HEK293T (cell line): ENCODE measurements at places on chromosomes 1 and 21.

DNA sequence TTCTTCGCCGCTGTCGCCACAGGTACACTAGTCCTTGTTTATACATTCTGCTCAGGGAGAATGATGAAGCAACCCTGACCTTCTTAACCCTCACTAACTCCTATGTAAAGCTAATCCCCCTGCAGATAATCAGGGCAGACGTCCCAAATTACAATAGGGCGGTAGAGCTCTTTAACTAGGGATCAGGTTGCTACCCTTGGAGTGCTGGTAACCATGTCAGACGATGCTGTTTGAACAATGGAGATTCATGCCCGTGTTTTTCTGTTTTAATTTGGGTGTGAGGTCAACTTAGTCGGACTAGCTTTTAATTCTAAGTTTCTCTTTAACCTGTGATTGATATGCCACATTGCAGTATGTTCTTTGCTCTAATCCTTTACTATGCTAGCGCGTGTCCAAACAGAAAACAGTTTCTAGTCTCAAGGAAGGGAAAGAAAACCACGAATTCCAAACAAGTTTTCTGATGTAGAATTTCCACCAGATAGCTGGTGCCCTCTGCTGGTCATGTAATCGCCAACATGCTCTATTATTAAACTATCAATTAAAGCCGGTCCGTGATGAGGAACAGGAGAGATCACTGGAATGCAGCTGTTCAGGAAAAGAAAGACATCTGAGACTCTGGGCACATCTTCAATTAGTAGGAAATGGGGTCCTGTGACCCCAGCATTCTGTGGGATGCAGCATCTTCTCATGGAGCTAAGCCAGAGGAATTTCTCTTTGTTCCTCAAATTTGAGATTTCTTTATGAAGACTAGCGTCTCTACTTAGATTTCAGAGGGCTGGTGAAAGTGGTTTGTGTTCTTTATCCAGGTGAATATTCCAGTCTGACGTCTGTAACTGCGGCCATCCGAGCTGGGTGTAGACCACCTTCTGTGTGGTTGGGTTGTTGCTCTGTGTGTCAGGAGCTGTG, 18.3 kb upstream of the VAMP3 start:
- DNase-seq: peak; percentile 51

DNA sequence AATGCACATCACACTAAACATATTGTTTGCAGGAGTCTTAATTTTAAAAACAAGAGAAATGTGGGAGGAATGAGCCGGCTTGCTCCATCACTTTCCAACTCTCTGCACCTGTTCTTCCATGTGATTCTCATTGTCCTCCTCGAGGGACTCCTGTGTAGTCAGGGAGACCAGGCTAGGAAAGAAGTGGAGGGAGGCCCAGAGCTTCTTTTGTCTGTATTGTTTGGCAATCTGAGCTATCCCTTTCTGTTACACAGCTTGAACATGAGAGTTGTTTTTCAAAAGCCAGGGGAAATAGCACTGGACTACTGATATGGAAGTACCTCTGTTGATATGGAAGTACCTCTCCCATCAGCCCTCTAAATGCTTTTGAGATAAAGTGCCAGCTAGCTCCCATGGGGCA, 18.8 kb upstream of the LRRC8D start:
- DNase-seq: no peak

GRCh38 chr1:230498704-230499103, 72.6 kb upstream of the PGBD5 start:
- no peak for DNase-seq

- DNase-seq: no peak
Measured at GRCh38 chr1:165485716-165486115, 40.8 kb upstream of the RXRG start.

- no peak for DNase-seq
Measured at GRCh38 chr1:219161371-219161770, 12.3 kb upstream of the LYPLAL1 start.

DNA sequence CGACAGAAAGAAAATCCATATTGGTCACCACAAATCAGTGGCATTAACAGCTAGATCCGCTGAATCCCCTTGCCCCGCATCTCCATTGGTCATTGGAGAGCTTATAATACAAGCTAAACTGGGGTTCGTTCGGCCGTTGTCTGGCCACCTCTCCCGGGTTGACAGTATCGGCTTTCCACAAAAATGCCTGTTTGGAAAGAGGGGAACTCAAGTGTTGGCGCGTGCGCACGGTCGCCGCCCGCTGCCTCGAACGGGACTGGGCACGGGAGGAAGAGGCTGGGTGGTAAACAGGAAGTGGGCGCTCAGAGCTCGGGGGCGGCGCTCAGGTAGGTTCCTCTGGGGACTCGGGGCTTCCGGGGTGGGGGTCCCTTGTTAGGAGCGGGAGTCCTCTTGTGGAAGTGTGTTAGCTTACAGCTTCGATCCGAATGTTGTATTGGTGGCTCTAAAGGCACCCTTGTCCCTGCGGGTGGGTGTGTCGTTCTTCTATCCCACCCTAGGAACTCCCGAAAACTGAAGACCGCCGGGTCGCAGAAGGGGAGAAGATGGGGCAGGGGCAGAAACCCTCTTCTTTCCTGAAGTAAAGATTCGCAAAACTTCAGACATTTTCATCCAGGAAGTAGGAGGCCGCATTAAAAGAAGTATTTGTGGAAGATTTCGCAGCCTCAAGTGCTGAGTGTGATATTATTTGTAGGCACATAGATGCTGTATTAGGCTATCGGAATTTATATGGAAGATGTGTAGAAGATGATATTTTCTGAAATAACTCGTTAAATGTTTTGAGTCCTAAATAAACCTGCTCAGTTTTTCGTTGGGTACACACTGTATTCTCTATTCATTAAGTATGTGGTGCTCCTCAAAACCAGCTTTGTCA, 962 bp downstream of the BROX start:
- peak; percentile 87 for DNase-seq

- DNase-seq: no peak
Measured at GRCh38 chr1:71044833-71045232, 2.8 kb downstream of the PTGER3 start.

DNA sequence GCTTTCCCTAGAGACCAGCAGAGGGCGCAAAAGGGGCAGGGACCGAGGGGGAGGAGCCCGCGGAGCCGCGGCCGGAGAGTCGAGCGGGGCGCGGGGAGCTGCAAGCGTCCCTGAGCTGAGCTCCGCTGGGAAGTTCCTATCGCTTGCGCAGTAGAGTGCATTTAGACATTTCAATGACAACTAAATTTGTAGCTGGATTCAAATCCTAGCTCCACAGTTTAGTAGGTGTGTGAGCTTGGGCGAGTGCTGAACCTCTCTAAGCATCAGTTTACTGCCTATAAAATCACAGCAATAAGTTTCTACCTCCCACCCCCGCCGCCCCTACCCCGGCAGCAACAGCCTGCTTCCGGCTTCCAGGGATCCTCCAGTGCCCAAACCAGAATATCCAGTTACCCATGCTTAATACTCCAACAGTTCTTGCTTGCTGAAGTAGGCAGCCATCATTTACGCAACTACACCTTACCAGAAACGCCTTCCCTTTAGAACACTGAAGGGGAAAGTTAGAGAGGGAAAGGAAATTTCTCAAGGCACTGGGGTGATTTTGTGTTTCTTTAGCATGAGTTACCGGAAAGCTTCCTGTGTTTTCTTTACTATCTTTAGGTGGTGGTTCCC, 9.1 kb downstream of the TLR5 start:
- peak; percentile 97 for DNase-seq
